Sigmoid colon (tissue), 7 donors: ENCODE measurements at places on chromosomes 5 and 9.

DNA sequence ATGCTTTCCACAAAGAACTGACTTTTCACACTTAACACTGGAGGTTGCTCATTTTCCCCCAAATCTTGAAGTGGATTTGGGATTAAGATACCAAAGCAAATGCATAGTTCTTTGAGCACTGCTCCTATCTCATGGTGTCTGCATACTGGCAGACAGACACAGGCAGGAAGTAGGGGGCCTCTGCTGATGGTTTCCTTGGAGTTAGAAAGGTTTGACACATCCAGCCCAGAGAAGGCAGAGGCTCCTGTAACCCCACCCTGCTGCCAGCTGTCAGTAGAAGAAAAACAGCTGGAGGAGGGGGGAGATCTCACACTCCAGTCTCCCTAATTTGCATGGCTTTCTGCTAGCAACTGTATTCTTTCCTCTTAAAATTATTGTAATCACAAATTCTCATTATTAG, 44.1 kb downstream of the APTX start:
- H3K27ac ChIP-seq, result no peak overlapping the region
- no peaks in the 10 kb centered on the region for H3K4me1 ChIP-seq
- peaks cover 11% of the 10 kb centered on the region for H3K27me3 ChIP-seq

GRCh38 chr9:124308606-124309491, 51.1 kb downstream of the NEK6 start:
- peaks cover 6% of the 10 kb centered on the region for H3K36me3 ChIP-seq
- H3K27me3 ChIP-seq, result no peaks in the 10 kb centered on the region
- H3K4me3 ChIP-seq, result no peak overlapping the region
- peak overlapping the region; percentile 37 for H3K27ac ChIP-seq

GRCh38 chr5:56529666-56530430, 285.5 kb upstream of the MAP3K1 start:
- no peak overlapping the region for H3K27ac ChIP-seq
- DNase-seq, result no peak
- no peaks in the 10 kb centered on the region for H3K36me3 ChIP-seq
- no peaks in the 10 kb centered on the region for H3K27me3 ChIP-seq

DNA sequence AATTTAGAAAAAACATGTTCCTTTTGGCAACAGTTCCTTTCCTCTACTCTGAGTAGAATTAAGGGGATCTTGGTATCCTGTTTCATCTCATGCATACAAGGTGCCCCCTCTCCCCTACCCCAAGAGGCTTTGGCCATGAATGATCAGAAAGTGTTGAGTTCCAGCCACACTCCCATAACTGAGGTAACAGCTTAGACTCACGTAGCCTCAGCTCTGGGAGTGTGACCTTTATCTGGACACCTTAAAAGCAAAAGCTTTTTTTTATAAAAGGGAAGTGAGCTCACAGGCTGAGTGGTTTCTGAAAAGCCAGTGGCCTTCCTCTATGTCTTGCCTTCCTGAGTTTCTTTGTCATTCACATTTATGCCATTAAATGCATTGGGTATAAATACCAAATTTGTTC, 900 bp upstream of the HAVCR2 start:
- no peaks in the 10 kb centered on the region for H3K4me1 ChIP-seq
- H3K36me3 ChIP-seq, result no peaks in the 10 kb centered on the region
- H3K27me3 ChIP-seq, result no peaks in the 10 kb centered on the region

DNA sequence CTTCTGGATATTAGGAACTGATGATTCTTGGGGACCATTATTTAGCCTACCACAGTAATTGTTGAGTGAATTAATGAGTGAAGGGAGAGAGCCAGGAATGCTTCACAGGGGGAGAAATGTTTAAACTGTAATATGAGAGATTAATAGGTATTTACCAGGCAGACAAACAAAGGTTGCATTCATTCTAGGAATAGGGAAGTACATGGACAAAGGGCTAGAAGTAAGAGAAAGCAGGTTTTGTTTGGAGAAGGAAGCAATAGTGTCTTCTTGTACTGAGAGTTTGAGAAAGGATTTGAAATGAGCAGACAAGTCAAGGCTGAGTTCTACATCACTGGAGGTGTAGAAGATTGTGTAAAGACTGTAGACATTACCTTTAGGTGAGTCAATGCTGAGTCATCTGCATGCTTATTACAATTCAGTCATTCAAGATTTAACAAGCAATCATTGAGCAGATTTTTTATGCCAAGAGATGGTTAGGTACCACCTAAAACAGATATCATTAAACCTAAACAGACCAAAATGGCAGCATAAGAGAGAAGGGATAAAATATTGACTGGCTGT, 8.0 kb downstream of the TAF1L start:
- no peaks in the 10 kb centered on the region for H3K36me3 ChIP-seq
- H3K4me3 ChIP-seq, result no peak overlapping the region
- no peaks in the 10 kb centered on the region for H3K4me1 ChIP-seq
- H3K27me3 ChIP-seq, result no peaks in the 10 kb centered on the region
- no peak for DNase-seq

- H3K27me3 ChIP-seq, result no peaks in the 10 kb centered on the region
- no peak overlapping the region for H3K4me3 ChIP-seq
- no peak for DNase-seq
- no peak overlapping the region for H3K27ac ChIP-seq
These were observed 2128.3 kb upstream of the C9orf72 start for GRCh38 chr9:29701559-29701958.

- no peak for DNase-seq
- H3K27me3 ChIP-seq, result no peaks in the 10 kb centered on the region
- H3K27ac ChIP-seq, result no peak overlapping the region
- H3K4me1 ChIP-seq, result no peaks in the 10 kb centered on the region
- H3K36me3 ChIP-seq, result no peaks in the 10 kb centered on the region
These were observed 7.1 kb downstream of the LRRC70 start for GRCh38 chr5:62585751-62586150.

- DNase-seq, result no peak
- no peaks in the 10 kb centered on the region for H3K4me1 ChIP-seq
- no peak overlapping the region for H3K4me3 ChIP-seq
- H3K36me3 ChIP-seq, result no peaks in the 10 kb centered on the region
- H3K27me3 ChIP-seq, result no peaks in the 10 kb centered on the region
These were observed 14.2 kb upstream of the C5orf46 start for GRCh38 chr5:147920420-147921030.

- H3K27ac ChIP-seq, result no peak overlapping the region
- DNase-seq, result no peak
- no peak overlapping the region for H3K4me3 ChIP-seq
- no peaks in the 10 kb centered on the region for H3K36me3 ChIP-seq
These were observed 104.0 kb upstream of the DMRTA1 start for GRCh38 chr9:22342491-22343217.

GRCh38 chr5:34737731-34738130, 81.6 kb downstream of the RAI14 start:
- no peak for DNase-seq
- H3K27ac ChIP-seq, result peak overlapping the region; percentile 54
- H3K4me3 ChIP-seq, result no peak overlapping the region
- no peaks in the 10 kb centered on the region for H3K36me3 ChIP-seq
- H3K4me1 ChIP-seq, result peaks cover 82% of the 10 kb centered on the region

GRCh38 chr5:167050568-167051401, 1240.7 kb upstream of the WWC1 start:
- no peak for DNase-seq
- H3K4me3 ChIP-seq, result no peak overlapping the region
- no peaks in the 10 kb centered on the region for H3K36me3 ChIP-seq

DNA sequence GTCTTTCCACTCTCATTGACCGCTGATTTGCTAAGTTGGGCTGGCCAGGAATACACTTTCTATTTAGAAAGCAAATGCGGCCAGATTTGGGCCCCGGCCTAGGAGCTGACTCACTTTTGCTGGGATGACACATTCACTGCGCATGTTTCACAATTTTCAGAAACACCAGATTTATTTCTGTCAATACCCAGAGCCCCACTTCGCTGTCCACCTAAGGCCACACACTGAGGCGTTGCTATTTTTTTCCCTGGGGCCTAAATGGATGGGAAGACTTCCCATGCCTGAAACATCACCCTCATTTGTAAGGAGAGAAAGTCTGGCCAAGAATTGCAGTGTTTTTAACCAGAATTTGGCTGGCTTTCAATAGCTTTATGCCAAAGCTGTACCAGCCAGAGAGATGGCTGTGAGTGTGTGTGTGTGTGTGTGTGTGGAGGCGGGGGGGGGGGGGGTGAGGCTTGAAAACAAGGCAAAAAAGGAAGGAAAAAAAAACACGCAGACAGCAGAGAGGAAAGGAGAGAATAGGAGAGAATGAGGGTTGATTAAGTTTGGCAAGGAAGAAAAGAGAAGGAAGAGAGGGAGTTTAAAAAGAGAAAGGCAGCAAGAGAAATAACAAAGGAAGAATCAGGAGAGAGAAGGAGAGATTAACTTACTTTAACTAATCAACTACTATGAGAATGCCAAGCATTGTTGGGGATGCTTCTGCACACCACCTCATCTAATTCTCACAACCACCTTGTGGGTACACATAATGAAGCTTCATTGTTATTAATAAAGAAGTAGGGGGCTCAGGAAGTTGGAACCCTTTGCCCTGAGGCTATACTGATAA, 261.4 kb upstream of the KLF4 start:
- H3K4me3 ChIP-seq, result no peak overlapping the region
- H3K36me3 ChIP-seq, result no peaks in the 10 kb centered on the region
- H3K27ac ChIP-seq, result peak overlapping the region; percentile 75
- peak; percentile 96 for DNase-seq
- peaks cover 36% of the 10 kb centered on the region for H3K4me1 ChIP-seq

DNA sequence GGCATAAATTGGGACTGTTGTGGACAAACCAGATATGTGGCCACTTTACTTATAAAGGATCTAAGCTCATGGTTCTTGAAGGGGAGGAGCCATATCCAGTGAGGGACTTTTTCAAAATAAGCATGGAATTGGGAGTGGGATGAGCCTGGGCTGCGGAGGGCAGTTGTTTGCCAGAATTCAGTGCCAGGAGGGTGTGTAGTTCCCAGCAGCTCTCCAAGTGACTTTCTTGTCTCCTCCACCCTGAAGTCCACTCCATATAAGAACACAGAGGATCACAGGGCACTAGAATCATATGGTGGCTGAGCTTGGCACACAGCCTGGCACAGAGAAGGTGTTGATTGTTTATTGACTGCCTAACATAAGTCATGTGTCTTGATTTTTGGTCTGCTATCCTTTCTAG, 121.1 kb downstream of the CAVIN4 start:
- H3K4me1 ChIP-seq, result no peaks in the 10 kb centered on the region
- DNase-seq, result no peak
- H3K36me3 ChIP-seq, result no peaks in the 10 kb centered on the region
- no peak overlapping the region for H3K4me3 ChIP-seq

DNA sequence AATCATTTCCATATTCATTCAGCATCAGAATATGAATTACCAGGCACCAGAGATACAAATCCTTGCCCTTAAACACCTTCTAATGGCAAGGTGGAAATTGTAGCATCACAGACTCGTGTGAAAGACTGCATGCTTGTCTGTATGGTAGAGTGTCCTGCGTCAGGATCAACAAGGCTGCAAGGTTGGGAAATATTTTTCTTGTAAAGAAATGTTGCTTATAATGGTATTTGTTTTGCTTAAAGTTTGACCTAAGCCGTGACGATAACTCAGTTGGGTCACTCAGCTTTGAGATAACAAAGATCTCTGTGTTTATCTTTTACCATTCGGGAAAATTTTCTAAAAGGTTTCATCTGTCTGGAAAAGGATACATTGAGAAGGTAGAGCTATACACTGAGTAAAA, 87.6 kb downstream of the BASP1 start:
- H3K4me1 ChIP-seq, result no peaks in the 10 kb centered on the region
- DNase-seq, result no peak
- no peaks in the 10 kb centered on the region for H3K27me3 ChIP-seq
- no peak overlapping the region for H3K4me3 ChIP-seq
- H3K36me3 ChIP-seq, result no peaks in the 10 kb centered on the region
- no peak overlapping the region for H3K27ac ChIP-seq

GRCh38 chr9:27352457-27353165, 55.7 kb upstream of the EQTN start:
- no peak overlapping the region for H3K27ac ChIP-seq
- H3K36me3 ChIP-seq, result no peaks in the 10 kb centered on the region
- H3K27me3 ChIP-seq, result no peaks in the 10 kb centered on the region
- no peak overlapping the region for H3K4me3 ChIP-seq
- H3K4me1 ChIP-seq, result peaks cover 33% of the 10 kb centered on the region

GRCh38 chr5:88396000-88396535, 127.4 kb upstream of the TMEM161B start:
- no peak overlapping the region for H3K4me3 ChIP-seq
- peaks cover 8% of the 10 kb centered on the region for H3K4me1 ChIP-seq
- H3K27me3 ChIP-seq, result no peaks in the 10 kb centered on the region
- no peak for DNase-seq

- no peak for DNase-seq
- H3K27me3 ChIP-seq, result no peaks in the 10 kb centered on the region
- peaks cover 32% of the 10 kb centered on the region for H3K4me1 ChIP-seq
These were observed 5.2 kb downstream of the IER5L start for GRCh38 chr9:129172816-129173215.

DNA sequence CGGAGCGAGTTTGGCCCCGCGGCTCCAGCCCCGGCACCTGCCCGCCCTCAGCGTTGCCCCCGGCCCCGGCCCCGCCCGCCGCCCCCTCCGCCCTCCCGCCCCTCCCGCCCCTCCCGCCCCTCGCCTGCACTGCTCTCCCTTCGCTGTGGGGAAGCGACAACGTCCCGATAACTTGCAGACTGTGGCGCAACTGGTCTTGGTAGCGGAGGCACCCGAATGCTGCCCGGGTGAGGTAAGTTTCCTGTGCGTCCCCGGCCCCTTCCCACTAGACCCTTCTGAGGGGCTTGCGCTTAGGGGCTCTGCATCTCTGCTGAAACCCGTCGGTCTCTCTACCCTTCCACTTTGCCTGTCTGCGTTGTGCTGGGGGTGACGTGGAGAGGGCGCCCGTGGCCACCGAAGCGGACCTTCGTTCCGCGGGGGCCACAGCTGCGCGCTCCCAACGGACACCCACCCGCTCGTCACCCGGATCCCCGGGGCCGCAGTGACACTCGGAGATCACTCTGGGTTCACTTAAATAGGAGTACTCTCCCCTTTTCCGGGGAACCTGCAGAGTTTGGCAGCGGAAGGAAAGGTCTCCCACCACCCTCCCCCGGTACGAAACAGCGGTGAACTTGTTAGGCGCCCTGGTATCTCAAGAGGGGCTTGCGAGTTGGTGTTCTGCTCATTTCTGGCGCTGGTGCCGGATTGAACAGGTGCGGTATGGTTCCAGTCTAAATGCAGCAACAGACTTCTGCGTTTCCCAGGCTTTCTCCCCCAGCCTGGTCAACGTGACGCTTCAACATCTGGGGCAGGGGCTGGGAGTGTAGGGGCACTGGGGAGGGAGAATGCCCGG, 707 bp downstream of the PIP5K1B start:
- H3K27me3 ChIP-seq, result no peaks in the 10 kb centered on the region
- peak overlapping the region; percentile 68 for H3K4me3 ChIP-seq
- H3K4me1 ChIP-seq, result peaks cover 20% of the 10 kb centered on the region
- peak; percentile 63 for DNase-seq
- no peaks in the 10 kb centered on the region for H3K36me3 ChIP-seq
- peak overlapping the region; percentile 88 for H3K27ac ChIP-seq
